GM10248 (cell line): ENCODE measurements at places on chromosomes 7 and 10.

- no peak for DNase-seq
Measured at GRCh38 chr10:110005719-110006118, 2.1 kb upstream of the ADD3 start.

DNA sequence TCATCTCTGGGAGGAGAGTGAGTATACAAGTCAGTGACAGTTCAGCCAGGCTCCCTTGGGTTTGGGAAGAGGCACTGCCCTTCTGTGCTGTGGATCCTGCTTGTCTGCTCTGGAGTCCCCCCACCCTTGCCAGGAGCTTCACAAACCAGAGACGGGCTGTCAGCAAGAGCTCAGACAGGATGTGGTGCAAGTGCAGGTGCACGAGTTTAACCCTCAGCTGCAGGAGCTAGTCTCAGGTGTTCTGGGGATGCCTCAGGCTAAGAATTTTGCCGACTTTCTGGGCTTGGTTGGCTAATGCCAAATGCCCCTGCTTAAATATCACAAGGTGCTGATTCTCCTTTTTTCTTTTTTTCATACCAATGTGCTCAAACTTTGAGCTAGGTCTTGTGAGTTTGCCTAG lies 22.3 kb downstream of the ZNF783 start:
- DNase-seq = no peak

GRCh38 chr10:15725603-15726002 lies 5.9 kb upstream of the ITGA8 start:
- peak; percentile 38 for DNase-seq

DNA sequence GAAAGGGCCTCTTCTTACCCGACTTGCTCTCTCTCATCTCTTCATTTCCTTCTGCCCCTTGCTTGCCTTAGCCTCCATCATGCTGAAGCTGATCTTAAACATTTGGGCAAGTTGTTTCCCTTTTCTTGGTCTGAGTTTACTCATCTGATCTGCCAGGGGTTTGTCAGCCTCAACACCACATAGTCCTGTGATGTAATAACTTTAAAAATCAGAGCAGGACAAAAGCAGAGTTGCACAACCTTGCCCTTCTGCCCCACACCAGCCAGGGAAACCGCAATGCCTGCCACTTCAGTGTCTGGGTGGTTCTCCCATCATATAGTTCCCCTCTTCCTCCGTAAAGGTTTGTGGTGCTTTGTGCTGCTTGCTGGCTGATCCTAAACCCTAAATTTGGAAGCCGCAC lies 9.9 kb upstream of the LIPM start:
- DNase-seq = no peak

GRCh38 chr7:112744818-112745217 lies 45.4 kb downstream of the TMEM168 start:
- no peak for DNase-seq

DNA sequence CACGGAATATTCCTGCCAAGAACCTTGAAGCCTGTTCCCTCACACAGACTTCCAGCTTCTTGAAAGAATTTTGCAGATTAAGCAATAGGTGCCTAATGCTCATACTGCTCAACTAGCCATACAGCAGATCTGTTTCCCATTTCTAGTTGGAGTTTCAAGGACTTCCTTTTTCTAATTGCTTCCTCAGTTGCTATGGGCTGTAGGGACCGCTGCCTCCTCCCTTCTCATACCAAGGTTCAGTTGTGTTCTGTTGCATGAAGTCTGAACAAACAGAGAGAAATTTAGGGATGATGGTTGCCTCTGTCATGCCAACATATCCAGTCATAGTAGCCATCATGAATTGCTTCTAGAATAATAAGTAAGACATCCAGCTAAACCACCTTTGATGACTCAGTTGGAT lies 6.8 kb downstream of the ITGA8 start:
- no peak for DNase-seq

DNA sequence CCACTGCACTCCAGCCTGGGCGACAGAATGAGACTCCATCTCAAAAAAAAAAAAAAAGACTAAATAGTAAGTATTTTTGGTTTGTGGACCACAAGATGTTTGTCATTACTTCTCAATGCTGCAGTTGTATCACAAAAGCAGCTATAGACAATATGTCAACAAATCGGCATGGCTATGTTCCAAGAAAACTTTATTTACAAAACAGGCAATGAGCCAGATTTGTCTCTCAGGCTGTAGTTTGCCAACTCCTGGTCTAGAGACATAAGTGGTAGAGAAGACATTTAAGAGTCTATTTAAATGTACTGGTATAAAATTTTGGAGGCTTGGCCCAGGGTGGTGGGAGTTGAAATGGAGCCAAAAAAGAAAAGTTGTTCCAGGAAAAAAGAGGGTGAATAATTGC lies 185.8 kb downstream of the SORCS1 start:
- DNase-seq = no peak

- no peak for DNase-seq
Measured at GRCh38 chr7:142917447-142917846, 16.1 kb downstream of the TRPV5 start.

DNA sequence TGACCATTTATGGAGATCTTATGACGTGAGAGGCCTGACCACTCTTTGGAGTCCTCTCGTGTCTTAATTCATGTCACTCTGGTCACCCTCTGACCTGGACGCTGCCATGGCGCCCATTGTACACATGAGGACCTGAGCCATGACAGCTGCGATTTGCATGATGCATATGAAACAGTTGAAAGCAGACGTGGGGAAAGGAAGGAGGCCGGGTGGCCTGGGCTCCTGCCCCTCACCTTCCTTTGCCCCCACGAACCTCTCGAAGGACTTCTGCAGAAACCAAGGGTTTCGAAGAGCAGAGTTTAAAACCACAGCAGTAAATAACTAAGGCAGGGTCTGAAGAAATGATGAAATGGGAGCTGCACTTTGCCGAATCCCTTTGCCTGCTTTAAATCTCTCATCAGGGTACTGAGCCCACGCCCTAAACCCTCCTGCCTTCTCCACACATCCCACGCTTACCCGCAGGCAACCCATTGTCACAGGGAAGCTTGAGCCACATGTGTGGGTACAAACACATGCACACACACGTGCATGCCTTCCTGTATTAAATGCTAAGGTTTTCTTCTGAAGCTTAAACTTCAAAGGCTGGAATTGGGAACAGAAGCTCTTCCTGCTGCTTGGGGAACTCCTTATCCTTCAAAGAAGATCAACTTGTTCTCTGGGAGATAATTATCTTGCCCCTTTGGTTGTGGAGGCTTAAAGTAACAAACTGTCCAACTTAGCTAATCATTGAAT lies 11.7 kb upstream of the CALML3 start:
- no peak for DNase-seq

DNA sequence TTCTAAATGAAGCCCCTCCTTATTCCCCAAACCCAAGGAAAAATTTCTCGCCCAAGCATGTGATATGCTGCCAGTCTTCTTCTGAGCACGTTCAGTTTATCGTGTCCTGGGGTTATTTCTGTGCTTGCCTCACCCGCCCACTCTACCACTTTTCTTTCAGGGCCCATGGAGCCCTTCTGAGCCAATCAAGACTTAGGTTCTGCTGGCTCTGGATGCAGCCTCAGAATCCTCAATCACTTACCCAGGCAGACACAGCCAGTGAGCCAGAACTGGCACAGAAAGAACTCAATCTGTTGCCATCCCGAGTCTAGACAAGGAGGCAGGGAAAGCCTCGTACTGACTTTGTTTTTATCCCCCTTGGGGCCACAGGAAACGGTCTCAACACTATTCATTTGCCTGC lies 34.2 kb upstream of the C10orf90 start:
- DNase-seq = no peak

DNA sequence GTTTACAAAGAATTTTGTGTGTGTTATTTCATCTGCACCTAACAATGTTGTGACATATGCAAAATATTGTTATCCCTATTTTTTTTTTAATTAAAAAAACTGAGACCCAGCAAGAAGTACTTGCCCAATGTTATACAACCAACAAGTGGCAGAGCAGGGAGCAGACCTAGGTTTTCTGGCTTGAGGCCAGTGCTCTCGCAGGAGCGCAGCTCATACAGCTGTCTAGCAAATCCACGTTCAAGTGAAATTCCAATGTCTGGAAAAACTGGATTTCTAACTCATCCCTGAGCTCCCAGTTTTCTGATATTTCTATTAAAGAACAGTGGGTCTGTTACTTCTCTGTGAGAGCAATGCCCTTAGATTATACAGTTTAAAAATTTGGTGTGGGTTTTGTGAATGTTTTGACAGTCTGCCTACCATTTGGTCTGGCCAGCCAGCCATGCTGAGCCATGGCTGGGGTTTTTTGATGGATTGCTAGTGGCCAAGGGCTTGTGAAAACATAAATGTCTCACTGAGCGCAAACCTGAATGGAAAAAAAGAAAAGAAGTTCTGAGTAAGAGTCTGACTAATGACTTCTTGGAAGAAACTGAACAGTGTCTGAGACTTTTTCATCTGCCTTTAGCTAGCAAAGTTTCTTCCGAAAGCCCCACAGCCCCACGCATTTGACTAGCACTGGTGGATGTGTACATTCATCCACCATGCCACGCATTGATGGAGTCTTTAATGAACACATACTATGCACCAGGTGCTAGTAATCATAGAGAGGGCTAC lies 15.4 kb upstream of the PRF1 start:
- no peak for DNase-seq

DNA sequence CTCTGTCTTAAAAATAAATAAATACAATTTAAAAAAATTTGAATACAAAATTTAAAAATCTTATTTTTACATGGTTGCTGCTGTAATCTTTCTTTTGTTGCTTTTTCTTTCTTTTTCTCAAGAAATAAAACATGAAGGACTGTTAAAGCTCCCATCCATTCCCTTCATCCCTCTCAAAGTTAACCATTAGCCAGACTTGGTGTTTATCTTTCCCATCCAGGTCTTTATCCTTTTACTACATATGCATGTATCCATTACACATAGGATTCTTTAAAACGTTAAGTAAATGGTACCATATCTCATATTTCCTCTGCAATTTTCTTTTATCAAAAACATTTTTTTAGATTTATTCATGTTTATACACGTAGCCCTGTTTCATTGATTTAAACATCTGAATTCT lies 70.1 kb downstream of the CREB3L2 start:
- no peak for DNase-seq

DNA sequence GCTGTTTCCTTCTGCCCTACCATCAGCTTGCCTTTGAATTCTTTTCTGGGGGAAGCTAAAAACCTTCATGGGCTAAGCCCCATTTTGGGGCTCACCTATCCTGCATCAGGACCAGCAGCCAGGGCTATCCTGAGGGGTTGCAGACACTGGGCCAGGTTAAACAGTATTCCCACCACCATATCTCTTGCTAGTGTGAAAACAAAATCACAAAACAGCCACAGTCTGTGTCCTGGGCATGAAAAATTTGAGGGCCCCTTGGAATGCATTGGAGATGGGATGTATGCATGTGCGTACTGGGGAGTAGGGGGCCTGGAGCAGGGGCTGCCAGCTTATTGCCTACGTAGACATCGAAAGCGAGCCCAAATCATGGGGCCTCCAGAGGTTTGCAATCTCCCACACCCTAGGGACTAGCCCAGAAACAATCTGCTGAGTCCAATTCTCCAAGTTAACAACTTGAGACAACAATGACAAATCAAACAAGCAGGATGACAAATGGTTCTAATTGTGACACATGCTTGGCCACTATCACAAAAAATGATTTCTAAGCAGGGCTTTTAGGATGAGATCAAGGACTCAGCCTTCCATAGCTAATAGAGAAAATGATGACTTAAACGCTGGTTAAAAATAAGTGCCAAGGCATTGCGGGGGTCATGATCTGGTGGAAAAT lies 557.1 kb downstream of the KCNMA1 start:
- no peak for DNase-seq

GRCh38 chr10:46277840-46278239 lies 9.0 kb upstream of the ANTXRL start:
- DNase-seq = no peak

DNA sequence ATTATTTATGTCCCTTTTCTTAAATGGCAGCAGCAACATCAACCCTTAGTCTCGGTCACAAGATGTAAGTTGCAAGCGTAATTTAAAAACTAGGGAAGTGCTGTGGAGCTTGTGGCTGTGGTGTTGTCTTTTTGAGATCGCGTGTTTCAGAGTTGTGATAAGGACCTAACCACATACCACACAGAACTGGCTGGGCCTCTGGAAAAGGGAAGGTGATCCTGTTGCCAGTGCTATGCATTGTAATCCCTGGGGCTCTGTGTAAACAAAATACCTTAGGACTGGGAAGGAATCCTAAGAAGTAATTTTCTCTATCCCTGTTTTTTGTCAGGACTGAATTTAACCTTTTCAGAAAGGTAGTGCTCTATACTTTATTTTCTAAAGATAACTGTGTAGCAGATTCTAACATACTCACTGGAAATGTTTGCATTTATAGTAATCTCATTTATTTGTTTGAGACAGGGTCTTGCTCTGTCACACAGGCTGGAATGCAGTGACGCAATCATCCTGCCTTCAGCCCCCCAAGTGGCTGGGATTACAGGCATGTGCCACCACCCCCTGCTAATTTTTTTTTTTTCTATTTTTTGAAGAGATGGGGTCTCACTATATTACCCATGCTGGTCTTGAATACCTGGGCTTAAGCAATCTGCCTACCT lies 60.4 kb downstream of the INPP5F start:
- no peak for DNase-seq

DNA sequence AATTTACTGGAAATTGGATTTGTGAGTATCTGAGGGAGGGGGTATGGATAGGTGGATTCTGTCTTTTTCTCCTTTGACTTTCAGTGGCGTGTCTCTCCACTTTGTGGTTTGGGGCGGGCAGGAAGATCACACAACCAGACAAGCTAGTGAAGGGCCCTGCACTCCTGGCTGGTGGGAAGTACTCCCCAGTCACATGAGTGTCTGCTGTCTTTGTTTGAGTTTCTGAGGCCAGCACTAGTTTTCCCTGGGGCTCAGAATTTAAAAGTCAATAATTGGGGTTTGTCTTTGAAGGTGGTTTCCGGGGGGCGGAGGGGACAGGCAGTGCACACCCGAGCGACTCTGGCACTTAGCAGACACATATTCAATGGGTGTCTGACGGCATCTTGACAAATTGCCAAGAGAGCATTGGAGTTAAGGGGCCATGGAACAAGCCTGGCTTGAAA lies 120.1 kb downstream of the WDFY4 start:
- DNase-seq = no peak

DNA sequence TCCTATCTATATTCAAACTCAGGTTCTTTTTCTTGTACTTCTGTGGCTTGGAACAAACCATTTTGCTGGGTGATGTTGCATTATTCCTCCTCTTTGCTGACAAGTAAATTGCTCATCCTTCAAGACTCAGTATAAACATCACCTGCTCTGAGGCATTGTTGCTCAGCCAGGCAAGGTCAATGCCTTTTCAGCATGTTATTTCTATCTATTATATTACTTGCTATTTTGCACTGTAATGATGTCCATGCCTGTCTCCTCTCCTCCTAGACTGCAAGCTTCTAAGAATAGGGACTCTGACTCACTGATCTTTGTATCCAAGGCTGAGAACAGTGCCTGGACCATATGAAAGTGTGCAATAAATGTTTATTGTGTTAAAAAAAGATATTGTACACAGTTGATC lies 293.8 kb downstream of the RNLS start:
- no peak for DNase-seq

GRCh38 chr7:6016653-6016966 lies 7.5 kb downstream of the AIMP2 start:
- no peak for DNase-seq

GRCh38 chr7:95246831-95247370 lies 77.4 kb downstream of the PON1 start:
- DNase-seq = peak; percentile 17

- no peak for DNase-seq
Measured at GRCh38 chr7:107292591-107292990, 123.8 kb downstream of the HBP1 start.

GRCh38 chr7:17690030-17690429 lies 250.3 kb downstream of the SNX13 start:
- DNase-seq = no peak

GRCh38 chr10:48697821-48698764 lies 13.4 kb downstream of the WDFY4 start:
- DNase-seq = no peak

- no peak for DNase-seq
Measured at GRCh38 chr7:767580-767940, 40.5 kb upstream of the PRKAR1B start.
